ENCODE measurements at places on chromosomes 7 and 10. TPM values are rescaled to one million over a fixed set of nuclear protein-coding genes. Genes with fewer than 3 reads are reported as not detected.

The ZNF775 gene
- 9.2 TPM for total RNA-seq

The OR2A7 gene
- total RNA-seq, result 0.07 TPM

The AHR gene
- 73.2 TPM for total RNA-seq

The STEAP2 gene
- 2.3 TPM for total RNA-seq

The PRF1 gene
- not detected for total RNA-seq

The LIPJ gene
- not detected for total RNA-seq

The OGDHL gene
- total RNA-seq, result 0.26 TPM

The EPO gene
- total RNA-seq, result not detected

The PNLIPRP2 gene
- not detected for total RNA-seq

The VSIR gene
- 3.8 TPM for total RNA-seq

The CFAP43 gene
- 0.07 TPM for total RNA-seq

The NRCAM gene
- total RNA-seq, result 87.2 TPM

The ANKRD7 gene
- total RNA-seq, result 0.13 TPM

The LAMB1 gene
- 685 TPM for total RNA-seq

The CYP2E1 gene
- total RNA-seq, result 0.13 TPM

The IFIT1B gene
- total RNA-seq, result not detected

The LRRD1 gene
- not detected for total RNA-seq

The GRID2IP gene
- 0.04 TPM for total RNA-seq

The TAX1BP1 gene
- 88.6 TPM for total RNA-seq

The GPR141 gene
- not detected for total RNA-seq

The AKR1C8 gene
- total RNA-seq, result not detected

The ABCB4 gene
- not detected for total RNA-seq

The STEAP4 gene
- total RNA-seq, result not detected

The MRLN gene
- total RNA-seq, result not detected

The NANOS1 gene
- total RNA-seq, result 0.11 TPM

The CCDC6 gene
- 27.3 TPM for total RNA-seq

The CNPY1 gene
- not detected for total RNA-seq

The AGK gene
- total RNA-seq, result 27.1 TPM

The CHRM2 gene
- total RNA-seq, result not detected

The EFCAB10 gene
- total RNA-seq, result not detected

The VWA2 gene
- total RNA-seq, result not detected

The PWWP2B gene
- 10.9 TPM for total RNA-seq

The PTPRN2 gene
- total RNA-seq, result 0.53 TPM

The ASB13 gene
- total RNA-seq, result 13.1 TPM

The OPALIN gene
- total RNA-seq, result not detected

The BCAP29 gene
- total RNA-seq, result 116 TPM

The GAD2 gene
- total RNA-seq, result not detected

The RNF148 gene
- 0.86 TPM for total RNA-seq

The HYAL4 gene
- total RNA-seq, result 0.20 TPM

The ZNF503 gene
- total RNA-seq, result 1.3 TPM

The ERVW-1 gene
- not detected for total RNA-seq

The ZDHHC6 gene
- total RNA-seq, result 29.3 TPM

The ZNF488 gene
- total RNA-seq, result not detected

The SFTPA1 gene
- total RNA-seq, result not detected

The PALD1 gene
- total RNA-seq, result 90.4 TPM

The LSM5 gene
- total RNA-seq, result 23.1 TPM

The BLNK gene
- not detected for total RNA-seq

All from pulmonary artery endothelial cell (primary cell).